ENCODE measurements at places on chromosomes 2 and 18.

DNA sequence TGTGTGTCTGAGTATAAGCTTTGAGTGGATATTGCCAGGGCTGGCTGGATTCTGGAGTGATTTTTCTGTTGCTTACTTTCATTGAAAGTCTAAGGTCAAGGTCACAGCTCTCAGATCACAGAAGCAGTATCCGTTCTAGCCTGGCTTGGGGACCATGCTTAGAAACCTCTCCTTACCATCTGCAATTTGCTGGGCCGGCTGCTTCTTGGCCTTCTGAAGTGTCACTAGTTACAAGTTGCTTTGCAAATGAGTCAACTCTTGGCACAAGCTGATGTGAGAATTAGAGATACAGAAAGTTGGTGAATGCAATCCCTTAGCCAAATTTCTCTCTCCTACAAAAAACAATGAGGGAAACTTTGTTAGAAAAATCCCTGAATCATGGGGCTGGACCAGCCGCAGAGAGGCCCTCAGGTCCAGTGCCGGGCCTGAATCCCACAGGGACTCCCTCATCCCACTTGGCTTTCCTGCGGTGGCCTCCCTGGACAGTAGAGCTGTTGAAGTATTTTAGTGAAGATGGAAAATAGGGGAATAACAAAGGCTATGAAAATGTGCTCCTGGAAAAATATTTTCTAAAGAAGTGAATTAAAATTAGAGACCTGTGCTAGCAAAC is 92.7 kb upstream of the CNGA3 start:
- DNase-seq = no peak

GRCh38 chr2:1676913-1677820 is 67.1 kb downstream of the PXDN start:
- no peak for DNase-seq

- DNase-seq = no peak
These were observed 39.7 kb downstream of the RFX8 start for GRCh38 chr2:101435001-101435862.

- no peak for DNase-seq
These were observed 89.4 kb downstream of the SCN3A start for GRCh38 chr2:165114346-165114939.

GRCh38 chr2:37976411-37976810 is 51.3 kb downstream of the RMDN2 start:
- no peak for DNase-seq

DNA sequence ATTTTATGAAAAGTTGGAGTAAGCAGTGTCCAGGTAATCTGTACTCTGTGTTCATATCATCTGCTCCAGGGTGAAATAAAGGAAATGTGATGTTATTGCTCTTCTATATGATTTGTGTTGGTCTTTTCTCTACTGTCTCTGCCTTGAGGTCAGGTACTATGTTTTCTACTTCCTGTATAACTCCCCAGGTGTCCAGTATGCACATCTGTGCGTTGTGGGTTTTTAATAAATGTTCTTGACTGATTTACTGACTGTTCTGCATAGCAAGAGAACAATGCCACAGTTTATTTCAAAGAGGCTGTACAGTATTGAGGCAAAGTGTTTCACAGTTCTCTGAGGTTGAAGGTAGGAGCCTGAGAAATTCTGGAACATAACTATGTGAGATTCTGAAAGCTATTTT is 89.7 kb downstream of the BABAM2 start:
- no peak for DNase-seq

DNA sequence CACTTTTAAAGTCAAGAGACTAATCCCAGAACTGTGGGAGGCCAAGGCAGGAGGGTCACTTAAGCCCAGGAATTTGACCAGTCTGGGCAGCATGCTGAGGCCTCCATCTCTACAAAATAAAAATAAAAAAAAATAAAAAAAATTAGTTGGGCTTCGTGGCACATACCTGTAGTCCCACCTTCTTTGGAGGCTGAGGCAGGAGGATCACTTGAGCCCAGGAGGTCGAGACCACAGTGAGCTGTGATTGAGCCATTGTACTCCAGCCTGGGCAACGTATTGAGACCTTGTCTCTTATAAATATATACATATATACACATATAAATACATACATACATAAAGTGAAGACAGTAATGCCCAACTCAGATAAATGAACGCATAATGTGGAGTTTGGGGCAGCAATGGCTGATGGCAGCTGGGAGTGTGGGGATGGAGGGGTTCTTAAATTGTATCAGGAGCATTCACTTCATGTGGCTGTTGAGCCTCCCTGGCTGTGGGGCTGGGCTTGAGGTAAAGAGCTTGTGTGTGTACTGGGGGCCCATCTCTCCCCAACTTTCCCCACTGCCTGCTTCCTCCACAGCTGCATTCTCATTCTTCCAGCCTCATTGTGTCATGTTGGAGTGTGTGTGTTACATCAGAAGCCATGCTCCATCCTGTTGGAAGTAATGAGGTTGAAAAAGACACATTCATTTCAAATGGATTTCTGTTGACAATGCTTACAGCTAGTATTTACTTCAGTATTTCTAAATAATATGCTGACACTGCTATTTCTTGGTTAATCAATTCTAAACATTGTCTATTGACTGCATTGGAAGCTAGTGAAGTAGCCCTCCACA is 96.5 kb upstream of the HS6ST1 start:
- no peak for DNase-seq

GRCh38 chr2:46779447-46779941 is 136.1 kb downstream of the MCFD2 start:
- no peak for DNase-seq

GRCh38 chr2:165376571-165376975 is 92.9 kb upstream of the CSRNP3 start:
- no peak for DNase-seq

- no peak for DNase-seq
These were observed 16.5 kb downstream of the OSBPL1A start for GRCh38 chr18:24381126-24381525.

- DNase-seq = no peak
These were observed 16.8 kb upstream of the SMAD4 start for GRCh38 chr18:51013259-51013658.

GRCh38 chr18:45998244-45998643 is 31.1 kb upstream of the EPG5 start:
- no peak for DNase-seq

DNA sequence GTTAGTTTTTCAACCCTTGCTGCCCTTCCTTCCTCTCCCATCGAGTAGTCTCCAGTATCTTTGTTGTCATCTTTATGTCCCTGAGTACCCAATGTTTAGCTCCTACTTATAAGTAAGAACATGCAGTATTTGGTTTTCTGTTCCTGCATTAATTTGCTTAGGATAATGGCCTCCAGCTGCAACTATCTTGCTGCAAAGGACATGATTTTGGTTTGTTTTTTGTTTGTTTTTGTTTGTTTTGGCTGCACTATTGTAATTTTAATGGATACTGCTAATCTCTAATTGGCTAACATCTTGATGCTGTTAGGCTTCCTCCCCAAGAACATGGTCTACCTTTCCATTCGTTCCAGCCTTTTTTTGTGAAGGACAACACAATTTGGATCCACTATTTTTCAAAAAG is 31.2 kb upstream of the HNRNPLL start:
- DNase-seq = no peak

- DNase-seq = no peak
These were observed 143.6 kb upstream of the MAP3K20 start for GRCh38 chr2:172931918-172932520.

GRCh38 chr18:78126106-78126505 is 853.5 kb upstream of the SALL3 start:
- no peak for DNase-seq

GRCh38 chr2:191870744-191871143 is 23.9 kb upstream of the CAVIN2 start:
- no peak for DNase-seq

- no peak for DNase-seq
These were observed 15.7 kb downstream of the ZNF407 start for GRCh38 chr18:74613381-74613780.

GRCh38 chr18:8348051-8348720 is 261.1 kb upstream of the RAB12 start:
- no peak for DNase-seq

DNA sequence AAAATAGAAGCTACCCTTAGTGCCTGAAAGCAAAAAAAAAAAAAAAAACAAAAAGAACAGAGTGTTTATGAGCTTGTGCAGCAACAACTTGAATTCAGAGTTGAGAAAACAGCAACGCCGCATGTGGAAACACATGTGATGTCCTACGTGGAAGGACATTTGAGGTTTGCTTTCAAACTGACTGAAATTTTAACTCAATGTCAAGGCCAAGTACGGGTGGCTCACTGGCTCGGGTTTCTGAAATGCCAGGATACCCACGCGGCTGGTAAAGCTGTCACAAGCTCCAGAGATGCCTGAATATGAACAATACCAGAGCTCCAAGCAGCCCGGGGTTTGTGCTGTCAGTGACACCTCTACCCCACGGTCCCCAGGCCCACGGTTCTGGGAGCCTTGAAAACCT is 72.2 kb upstream of the THOC1 start:
- no peak for DNase-seq

- DNase-seq = no peak
These were observed 32.6 kb downstream of the TNS1 start for GRCh38 chr2:217970206-217970605.

DNA sequence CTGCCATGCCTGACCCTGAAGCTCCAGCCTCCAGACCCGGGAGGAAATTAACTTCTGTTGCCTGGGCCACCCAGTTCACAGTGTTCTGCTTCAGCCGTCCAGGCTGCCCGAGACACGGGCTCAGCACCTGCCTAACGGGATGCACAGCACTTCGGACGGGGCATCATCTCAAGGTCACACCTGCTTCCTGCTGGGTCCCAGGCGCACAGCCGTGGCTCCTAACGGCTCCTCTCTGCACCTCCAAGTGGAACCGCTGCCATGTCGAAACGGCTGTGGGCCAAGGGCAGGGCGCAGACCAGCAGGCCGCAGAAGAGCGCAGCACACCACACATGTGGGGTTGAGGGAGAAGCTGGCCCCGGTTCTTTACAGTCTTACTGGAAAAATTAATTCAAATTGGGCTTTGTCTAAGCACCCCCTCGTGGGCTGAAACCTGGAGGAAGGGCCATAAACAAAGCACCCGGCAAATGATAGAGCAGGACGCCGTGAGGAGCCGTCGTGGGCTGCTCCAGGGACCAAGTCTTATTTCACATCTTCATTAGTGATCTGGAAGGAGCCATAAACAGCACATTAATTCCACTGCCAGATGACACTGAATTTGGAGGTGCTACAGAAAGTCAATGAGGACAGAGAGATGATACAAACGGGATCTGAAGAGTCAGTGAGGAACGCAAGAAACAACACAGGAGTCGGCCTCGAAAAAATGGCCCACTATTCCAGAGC is 59.6 kb downstream of the EIPR1 start:
- no peak for DNase-seq

GRCh38 chr18:12059334-12060181 is 34.1 kb upstream of the ANKRD62 start:
- DNase-seq = no peak

DNA sequence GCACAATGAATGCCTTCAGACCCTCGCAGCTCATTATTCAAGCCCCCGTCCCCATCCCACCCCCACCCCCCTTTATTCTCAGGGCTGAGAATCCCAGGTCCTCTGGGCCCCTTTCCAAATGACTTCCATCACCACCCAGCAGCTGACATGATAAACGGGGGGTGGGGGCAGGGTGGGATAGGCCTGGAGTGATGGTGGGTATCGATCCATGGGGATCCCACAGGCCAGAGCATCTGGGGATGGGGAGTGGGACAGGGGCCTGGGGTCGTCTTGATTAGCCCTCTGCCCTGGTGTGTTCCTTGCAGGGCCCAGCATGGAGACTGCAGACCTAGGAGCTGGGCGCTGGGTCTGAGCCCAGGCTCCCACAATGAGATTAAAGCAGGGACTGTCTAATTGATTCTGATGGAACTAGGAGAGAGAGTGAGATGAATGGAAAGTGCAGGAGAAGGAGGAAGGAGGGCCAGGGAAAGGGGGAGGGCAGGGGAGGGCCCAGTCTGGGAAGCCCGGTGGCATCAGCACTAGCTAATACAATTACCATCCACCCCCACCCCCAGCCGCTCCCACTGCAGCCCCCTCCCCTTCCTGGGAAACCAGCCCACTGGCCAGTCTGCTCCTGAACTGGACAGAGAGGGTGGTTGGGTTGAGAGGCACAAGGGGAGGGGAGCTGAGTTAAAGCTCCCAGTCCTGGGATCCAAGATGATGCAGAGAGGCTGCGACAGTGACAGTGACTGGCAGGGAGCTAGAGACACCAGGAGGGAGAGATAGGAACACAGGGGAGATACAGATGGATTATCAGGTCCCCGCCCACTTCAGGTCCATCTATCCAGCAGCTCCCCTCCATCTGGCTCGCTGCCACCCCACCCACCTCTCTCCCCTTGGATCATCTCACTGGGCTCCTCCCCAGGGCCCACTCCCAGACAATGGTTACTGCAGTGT is 13.1 kb upstream of the TNS1 start:
- no peak for DNase-seq

GRCh38 chr18:48333563-48333962 is 75.6 kb downstream of the ZBTB7C start:
- DNase-seq = no peak

DNA sequence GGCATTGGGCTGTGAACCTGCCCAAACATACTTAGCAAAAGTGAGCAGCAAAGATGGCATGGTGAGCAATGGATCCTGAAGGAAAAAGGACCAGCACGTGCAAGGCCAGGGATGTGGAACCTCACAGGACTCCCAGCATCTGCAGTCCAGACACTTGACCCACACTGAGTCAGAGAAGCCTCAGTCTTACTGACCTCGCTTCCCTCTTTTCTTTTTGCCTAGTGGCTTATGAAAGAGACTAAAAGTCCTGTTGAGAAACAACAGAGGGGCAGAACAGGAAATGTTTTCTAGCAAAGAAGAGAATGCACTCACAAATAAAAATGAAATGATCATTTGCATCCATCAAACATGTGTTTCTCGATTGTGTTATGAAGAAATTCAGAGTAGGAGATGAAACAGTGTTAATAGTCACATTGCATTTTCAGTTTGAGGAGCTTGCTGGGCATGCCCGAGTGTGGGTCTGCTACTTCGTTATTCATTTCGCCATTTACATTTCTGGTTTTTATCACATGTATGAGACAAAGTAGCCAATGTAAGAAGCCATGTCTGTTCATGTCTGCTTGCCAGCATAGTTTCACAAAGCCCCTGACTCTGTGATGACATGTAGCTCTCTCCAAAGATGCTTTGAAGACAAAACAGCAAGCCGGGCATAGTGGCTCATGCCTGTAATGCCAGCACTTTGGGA is 118.4 kb downstream of the INO80D start:
- DNase-seq = no peak

DNA sequence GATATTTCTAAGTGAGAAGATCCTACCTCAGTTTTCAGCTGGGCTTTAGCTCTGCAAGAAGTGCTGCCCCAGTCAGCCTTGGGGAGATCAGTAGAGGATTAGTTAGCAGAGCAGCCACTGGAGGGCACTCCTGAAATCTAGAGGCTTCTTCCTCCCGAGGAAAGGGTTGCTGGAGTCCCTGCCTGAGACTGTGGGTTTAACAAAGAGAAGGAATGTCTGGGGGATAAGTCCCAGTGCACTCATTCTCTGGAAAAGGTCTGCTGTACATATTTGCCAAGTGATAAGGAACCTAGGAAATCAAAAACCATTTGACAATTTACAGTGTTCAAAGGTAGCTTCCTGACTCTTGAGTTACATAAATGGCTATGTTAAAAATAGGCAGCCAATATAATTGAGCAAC is 207.2 kb downstream of the SLC8A1 start:
- no peak for DNase-seq
